ENCODE measurements at places on chromosomes 7 and 10.

DNA sequence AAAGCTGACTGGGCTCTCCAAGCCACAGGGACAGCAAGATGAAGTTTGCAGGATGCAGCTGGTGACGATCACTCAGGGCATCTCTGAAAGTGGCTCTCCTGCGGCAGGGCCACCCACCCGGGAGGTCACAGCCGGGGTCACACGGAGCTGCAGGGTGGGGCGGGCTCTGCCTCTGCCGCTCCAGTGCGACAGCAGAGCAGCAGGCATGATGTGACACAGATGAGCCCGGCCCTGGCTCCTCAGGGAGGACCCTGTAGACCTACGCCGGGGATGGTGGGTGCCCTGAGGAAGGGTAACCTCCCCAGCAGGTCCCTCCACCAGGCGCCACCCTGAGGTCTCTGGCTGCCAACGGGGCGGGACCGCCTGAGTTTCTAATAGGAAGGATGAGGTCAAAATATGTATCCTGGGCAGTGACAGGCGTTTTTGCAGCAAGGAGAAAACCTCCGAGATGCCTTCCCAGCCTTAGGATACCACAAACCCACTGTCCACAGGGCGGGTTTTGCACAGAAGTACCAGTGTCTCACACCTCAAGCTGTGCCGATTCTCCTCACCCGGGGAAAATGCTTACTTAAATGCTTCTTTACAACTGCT lies 114.8 kb upstream of the DIP2C start:
- no peak for DNase-seq

DNA sequence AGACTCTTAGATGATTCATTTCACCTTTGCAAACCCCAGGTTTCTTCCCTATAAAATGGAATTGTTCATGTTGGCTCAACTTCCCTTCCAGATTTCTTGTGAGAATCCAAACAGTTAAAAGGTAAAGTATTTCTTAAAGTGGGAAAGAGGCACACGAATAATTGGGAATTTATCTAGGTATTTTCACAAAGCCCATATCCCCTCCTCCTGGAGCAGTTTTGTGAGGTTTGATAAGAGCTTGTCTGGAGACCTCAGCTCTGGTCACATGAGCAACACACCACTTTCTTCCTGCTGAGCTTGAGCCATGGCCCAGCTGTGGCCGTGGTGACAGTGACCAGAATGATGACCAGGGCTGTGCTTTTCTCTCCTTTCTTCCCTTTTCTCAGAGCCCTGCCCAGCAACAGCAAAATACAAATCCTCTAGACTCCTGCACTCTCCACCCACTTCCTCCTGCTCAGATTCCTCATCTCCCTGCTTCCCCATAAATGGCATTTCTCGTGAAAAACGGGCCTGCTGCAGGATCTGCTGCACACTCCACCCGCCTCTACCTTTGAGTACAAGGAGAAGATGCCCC lies 87.7 kb downstream of the PIK3CG start:
- no peak for DNase-seq

GRCh38 chr10:69684020-69684980 lies 54.3 kb downstream of the FAM241B start:
- peak; percentile 38 for DNase-seq

DNA sequence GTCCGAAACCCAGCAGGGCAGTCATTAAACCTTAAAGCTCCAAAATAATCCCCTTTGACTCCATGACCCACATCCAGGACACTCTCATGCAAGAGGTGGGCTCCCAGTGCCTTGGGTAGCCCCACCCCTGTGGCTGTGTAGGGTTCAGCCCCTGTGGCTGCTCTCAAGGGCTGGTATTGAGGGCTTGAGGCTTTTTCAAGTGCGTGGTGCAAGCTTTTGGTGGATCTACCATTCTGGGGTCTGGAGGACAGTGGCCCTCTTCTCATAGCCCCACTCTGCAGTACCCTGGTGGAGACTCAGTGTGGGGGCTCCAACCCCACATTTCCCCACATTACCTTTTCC lies 50.5 kb downstream of the RSBN1L start:
- DNase-seq = no peak

- DNase-seq = no peak
Observed at GRCh38 chr10:102283488-102283887, 38.2 kb downstream of the GBF1 start.

GRCh38 chr10:48804740-48805182 lies 120.1 kb downstream of the WDFY4 start:
- DNase-seq = no peak
